ENCODE measurements at places on chromosomes 12 and 14.
A peak's percentile ranks its signal among the peaks of the same experiment; 100 is the strongest.

DNA sequence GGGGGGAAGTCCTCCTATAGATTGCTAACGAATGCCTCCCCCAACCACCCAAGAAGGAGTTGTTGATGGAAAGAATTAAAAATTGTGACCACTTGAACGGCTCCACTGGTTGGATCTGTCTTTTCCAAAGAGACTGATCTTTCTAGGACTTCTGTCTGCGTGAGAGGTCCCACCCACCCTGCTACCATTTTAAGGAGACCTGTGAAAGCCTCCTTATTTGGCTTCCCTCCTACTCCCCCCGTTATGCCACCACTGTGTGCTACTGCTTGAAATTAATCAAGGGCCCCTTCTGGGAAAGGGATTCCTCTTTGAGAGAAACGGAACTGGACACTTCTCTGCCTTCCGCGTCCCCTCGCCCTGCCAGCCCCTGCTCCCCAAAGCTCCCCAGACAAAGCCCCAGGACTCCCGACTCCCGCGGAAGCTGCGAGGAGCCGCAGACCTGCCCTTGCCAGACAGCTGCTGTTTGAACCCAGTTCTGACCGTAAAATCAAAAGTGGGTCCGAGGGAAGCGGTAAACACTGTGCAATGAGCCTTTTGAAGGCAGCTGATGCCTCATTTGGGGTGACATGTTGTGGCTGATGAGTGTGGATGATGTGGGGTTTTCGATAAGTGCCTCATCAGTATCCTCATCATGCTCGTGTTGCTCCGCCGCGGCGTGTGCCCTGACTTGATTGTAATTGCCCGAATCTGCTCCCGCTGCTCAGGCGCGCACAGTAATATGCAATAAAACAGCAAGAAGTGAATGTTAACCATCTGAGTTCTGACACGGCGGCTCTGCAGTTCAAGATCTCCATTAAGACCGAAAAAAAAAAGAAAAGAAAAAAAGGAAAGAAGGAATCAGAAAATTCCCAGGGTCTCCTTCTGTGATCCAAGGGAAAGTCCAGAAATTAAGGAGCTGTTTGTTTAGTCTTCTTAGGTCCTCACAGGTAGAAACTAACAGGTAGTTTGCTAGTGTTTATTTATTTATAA is 48.2 kb downstream of the MBIP start:
- no peak for DNase-seq

DNA sequence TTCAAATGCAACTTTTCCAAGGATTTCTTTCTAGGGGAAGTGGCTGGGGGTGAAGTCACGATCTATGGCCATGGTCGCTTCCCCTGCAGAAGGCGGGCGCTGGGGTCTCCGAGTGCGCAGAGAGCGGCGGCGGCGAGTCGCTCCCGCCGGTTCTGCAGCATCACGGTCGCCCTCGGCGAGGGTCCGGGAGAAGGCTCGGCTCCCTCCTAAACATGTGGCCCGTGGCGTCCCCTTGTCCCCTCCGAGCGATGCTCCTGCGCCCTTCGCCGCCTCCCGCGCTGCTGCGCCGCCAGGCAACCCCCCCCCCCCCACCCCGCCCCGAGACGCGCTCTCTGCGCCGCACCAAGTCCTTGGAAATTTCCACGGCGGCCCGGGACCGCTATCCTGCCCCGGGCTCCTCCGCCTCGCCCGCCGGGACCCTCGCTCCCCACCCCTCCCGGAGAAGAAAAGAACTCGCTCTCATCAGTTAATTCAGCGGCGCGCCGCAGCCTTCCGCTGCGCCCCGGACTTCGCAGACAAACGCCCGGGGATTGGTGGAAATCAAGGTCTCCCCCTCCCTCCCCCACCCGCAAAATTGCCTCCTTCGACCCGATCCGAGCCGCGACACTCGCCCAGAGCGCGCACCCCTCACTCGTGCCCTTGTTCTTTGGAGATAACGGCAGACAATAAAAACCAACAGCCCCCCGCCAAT is at the start of gene ST8SIA1:
ST8SIA1 (minus strand) TSS at position 298 of the 691 bp plus-strand sequence. CDS start 475 bp downstream, outside the sequence.
- DNase-seq: peak; percentile 65

DNA sequence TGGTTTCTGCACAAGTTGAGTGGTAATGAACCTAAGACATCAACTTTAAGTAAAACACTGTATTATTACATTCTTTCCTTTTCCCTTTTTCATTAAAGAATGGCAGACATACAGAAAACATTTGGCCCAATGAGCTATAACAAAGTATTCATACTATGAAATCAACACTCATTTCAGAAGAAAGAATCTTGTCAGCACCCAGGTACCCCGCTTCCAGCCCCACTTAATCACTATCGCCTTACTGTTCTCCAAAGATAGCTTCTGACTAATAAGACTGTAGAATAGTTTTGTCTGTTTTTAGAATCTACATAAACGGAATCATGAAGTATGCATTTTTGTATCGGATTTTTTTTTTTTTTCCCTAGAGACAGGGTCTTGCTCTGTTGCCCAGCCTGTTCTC is 9.5 kb downstream of the CNTN1 start:
- DNase-seq: no peak

DNA sequence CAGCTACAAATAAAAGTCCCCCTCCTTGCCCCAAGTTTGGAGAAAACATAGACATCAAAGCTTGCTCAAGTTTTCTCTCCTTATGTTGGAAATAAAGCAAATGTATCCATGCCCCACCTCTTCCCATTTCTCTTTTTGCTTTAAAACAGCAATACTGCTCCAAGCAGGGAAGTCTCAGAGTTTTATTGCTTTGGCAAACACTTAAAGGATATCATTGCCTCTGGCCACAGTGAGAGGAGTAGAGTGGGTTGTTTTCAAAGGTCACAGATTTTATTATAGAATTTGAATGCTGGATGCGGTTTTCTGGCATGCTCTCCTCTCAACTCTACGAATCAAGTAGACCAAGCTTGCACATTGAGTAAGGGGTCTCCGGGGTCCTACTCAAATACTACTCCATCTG is 149.7 kb downstream of the TTC7B start:
- no peak for DNase-seq

DNA sequence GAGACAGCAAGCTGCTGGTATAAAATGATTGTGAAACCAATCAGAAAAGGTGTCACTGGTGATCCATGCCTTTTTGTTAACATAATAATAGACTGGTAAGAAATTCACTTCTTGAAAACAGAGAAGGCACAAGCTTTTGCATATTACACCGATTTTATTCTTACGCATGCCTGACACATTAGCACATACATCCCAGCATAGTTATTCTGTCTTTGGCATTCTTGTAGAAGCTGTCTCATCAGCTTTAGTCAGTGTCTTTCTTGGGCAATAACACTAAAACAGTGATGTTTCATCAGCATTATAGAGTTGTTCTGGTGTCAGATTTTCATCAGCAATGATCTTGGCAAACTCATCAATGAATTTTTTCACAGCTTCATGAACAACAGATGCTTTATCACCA is 283.4 kb upstream of the TMTC1 start:
- no peak for DNase-seq

- DNase-seq: no peak
Measured at GRCh38 chr12:40225984-40226602, 1.3 kb downstream of the LRRK2 start.

DNA sequence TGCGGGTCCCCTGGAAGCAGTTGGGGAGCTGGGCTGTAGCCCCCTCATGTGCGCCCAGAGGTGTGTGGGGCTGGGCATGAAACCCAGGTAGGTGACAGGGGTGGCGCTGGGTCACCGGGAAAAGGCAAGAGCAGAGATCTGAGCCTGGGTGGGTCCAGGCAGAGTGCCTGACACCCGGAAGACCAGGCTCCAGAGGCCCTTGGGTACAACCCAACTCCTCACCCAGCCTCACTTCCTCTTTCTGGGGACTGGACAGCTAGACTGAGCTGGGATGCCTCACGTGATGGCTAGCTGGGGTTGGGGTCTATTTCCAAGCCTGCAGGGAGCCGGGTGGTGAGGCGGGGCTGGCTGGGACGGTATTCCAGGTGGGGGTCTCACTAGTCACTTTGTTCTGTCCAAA is 16.3 kb upstream of the CYP46A1 start:
- DNase-seq: no peak

- no peak for DNase-seq
Measured at GRCh38 chr12:107007411-107007810, 20.5 kb upstream of the MTERF2 start.

DNA sequence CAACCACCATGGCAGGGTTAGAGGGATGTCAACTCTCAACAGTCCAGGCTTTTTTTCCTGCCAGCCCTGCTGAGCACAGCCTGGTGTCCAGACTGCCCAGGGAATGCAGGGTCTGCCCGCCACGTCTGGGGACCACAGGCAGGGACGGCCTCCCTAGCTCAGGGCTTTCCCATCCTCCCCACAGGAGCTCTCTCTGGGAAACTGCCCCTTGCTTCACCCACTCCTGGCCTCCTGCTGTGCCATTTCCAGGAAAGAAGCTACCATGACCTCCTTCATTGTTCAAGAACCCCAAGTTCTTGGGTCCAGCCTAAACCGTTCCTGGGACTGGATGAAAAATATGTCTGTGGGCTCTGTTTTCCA is 4.8 kb downstream of the SCNN1A start:
- DNase-seq: no peak

DNA sequence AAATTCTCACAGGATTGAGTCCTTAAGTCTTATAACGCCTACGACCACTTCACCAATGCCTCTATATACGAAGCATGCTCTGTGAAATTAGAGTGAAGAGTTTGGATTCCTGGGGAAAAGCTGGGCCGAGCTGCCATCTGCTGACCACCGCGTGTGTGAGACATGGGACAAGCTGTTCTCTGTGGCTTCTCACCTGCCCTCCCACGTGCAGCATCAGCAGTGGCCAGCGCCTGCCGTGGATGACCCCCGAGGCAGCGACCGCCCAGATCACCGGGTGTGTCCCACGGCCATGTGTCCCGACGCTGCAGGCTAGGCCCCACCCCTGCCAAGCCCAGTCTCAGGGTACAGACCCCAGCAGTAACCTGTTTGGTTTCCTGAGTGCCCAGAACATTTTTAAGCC is 21.6 kb upstream of the GOLGA3 start:
- no peak for DNase-seq

DNA sequence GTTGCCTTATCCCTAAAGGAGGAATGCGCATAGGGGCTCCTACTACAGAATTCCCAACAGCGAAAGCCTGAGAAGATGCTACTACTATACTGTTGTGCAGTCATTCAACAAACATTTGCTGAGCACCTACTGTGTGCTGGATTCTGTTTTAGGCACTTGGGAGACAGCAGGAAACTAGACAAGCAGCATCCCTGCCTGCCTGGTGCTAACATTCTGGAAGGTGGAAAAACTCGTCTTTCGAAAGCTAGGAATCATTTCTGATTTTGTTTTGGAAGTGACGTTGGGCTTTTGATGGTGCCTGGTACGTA is 131.5 kb upstream of the NCOR2 start:
- no peak for DNase-seq

- no peak for DNase-seq
Measured at GRCh38 chr14:102318781-102319276, 717 bp upstream of the ZNF839 start.

- no peak for DNase-seq
Measured at GRCh38 chr12:1573960-1574864, 20.2 kb downstream of the FBXL14 start.

- DNase-seq: no peak
Measured at GRCh38 chr12:104586351-104586919, 129.7 kb downstream of the CHST11 start.

DNA sequence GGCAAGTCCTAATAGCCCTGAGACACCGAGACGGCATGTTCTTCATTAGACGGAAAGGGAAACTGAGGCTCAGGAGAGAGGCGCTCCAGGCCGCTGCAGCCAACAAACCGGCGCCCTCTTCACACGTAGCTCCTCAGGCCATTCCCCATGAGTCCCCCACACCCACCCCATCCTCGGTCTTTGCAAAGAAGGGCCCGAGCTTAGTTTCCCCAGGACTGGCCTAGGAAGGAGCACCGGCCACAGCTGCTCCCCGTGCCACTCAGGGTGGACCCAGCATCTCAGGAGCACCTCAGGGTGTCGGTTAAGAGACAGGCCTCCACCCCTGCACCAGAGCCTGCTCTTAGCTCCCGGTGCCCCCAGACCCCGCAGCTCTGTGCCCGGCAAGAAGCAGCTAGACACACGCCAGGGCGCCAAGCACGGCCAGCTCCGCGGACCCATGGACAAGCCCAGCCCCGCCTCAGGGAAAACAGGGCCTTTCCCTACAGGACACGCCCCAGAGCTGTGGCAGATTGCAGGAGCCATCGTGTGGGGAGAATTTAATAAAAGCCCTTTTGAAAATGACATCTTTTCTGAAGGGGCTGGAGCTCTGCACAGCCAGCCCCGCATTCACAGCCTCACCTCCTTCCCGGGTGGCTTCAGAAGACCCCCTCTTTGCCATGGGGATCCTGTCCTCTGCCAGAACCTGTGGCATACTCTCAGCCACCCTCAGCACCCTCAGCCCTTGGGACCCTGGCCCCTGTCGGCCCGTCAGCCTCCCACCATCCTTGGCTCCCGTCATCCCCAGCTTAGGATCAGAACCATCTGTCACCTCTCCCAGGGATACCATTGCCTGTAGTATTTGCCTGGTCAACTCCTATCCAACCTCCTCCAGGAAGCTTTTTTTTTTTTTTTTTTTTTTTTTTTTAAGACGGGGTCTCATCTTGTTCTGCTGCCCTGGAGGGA is 59.7 kb downstream of the LGMN start:
- no peak for DNase-seq

- no peak for DNase-seq
Measured at GRCh38 chr12:11801643-11802042, 152.2 kb downstream of the ETV6 start.

- DNase-seq: no peak
Measured at GRCh38 chr14:100079726-100080005, 14.4 kb downstream of the EVL start.

DNA sequence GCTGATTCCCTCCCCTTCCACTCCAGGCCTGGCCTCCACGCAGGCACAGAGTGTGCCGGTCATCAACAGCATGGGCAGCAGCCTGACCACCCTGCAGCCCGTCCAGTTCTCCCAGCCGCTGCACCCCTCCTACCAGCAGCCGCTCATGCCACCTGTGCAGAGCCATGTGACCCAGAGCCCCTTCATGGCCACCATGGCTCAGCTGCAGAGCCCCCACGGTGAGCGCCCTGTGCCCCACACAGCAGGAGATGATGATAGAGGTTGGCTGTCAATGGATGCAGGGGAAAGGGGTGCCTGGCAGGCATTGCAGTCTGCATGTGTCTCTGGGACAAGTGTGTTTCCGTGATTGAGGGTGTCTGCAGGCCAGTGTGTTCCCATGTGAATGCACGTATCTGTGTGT is 18.8 kb downstream of the C12orf43 start:
- DNase-seq: no peak

All from central memory CD4-positive, alpha-beta T cell (primary cell).